Retinal pigment epithelial cell (primary cell): ENCODE measurements at places on chromosomes 4 and X.
A peak's percentile ranks its signal among the peaks of the same experiment; 100 is the strongest.

DNA sequence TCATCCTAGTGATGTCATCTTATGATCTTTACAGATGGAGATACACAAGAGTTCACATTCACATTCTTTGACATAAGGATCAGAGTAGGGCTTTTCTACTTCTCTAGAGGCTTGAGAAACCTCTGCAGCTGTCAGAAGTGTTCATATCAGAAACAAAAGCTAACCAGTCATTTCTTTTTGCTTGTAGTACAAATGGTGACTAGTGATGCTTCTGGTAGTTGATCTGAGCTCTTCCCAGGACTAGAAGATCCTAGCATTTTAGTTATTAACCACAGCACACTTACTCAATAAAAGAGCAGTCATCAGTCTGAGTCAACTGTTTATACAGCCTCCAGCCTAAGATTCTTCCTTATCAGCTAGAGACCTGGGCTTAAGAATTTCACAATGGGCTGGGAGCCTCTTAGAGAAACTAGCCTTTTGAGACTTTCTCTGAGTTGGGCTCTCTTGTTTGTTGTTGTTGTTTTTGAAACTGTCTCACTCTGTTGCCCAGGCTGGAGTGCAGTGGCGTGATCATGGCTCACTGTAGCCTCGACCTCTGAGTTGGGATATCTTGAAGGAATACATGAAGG is 84.1 kb downstream of the TMEM164 start:
- DNase-seq = peak; percentile 64

GRCh38 chrX:97224148-97224547 is 340.4 kb downstream of the RPA4 start:
- no peak for DNase-seq

- DNase-seq = no peak
These were observed 12.2 kb downstream of the TADA2B start for GRCh38 chr4:7055111-7055989.

DNA sequence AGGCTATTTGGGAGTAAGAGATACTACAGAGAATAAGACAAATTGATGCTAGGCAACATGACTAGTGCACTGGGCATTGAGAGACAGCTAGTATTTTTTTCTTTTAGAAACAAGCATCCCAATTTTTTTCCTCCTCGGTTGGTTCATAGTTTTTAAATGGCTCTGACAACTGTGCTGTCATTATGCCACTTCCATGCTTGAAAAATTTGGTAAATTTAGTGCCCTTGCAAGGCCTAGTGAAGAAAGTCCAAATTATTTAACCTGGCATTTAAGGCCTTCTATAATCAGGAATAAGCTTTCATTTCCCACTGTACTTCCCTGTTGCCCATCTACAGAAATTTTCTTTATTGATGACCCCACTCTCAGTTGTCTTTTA is 15.8 kb downstream of the VSIG4 start:
- no peak for DNase-seq

DNA sequence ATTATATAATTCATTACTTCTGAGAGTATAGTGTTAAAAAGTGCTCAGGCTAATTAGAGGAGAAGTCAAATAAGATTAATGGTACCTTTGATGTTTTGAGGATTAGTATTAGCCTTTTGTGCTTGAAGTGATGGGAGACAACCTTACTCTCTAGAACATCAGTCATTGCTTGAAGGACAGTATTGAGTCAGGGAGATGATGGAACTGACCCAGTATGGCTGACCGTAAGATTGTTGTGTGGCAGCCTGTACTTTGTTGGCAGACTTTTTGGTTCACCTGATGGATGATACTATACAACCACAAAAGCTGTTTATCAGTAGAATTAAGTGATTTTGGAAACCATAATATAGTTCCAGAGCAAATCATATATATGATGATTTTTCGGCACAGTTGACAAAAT is 9.9 kb downstream of the OGT start:
- no peak for DNase-seq

DNA sequence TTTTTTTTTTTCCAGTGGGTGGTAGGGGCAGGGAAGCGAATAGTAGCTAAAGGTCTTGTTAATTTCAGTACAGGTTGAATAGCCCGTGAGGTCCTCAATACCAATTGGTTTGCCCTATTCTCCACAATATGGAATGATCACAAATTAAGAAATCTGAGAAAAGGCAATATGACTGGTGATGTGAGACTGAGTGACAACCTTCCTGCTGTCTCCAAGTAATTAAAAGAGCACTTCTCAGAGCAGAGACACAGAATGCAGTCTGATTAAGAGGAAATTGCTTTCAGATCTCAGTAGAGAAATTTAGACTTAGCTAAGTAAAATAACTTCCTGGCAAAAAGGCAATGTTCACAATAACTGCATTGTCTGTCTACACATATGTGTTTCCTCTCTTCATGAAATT is 23.0 kb downstream of the GPR174 start:
- DNase-seq = no peak

DNA sequence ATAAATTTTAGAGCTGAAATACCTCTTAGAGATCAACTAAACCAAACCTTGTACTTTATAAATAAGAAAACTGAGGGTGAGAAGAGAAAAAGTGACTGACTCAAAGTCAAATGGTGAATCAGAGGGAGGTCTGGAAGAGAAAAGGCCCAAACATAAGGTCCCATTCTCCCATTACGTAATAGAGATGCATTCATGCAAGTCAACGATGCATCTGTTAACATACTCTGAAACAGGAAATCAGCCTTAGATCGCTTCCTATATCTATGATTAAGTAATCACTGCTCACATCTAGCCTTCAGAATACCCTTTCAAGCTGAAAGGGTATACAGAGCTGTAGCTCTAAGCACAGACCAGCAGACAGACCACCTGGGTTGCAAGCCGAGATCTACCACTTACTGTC is 6.5 kb downstream of the RNF150 start:
- DNase-seq = no peak

DNA sequence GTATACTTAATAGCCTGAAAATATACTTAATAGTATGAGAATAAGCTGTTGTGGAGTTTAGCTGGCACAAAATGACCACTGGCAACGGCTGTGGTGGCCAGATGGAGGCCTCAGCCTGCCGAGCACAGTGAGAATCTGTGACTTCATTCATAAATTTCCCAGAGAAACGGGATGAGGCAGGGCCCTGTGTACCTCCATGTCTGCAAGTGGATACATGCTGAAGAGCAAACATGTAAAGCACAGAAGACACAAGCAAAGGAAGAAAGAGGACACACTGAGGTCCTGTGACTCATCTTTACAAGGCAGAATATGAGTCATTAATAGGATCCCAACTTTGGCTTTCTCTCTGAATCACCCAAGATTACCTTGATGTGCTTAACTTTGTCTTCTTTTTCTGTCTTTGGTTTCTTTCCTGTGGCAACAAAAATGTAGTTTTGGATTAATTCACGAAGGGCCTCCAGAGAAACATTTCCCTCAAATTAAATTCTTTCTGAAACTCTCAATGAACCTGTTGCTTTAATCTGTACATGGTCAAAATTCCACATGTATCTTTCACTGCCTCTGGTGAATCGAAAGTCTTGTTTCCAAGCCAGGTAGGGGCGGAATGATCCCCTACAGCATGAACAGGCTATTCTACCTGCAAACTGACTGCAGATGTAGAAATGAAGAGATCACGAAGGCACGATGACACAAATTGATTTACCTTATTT is 56.4 kb downstream of the IRF2 start:
- DNase-seq = no peak

- DNase-seq = no peak
These were observed 90.8 kb downstream of the SHISA3 start for GRCh38 chr4:42488114-42488513.

DNA sequence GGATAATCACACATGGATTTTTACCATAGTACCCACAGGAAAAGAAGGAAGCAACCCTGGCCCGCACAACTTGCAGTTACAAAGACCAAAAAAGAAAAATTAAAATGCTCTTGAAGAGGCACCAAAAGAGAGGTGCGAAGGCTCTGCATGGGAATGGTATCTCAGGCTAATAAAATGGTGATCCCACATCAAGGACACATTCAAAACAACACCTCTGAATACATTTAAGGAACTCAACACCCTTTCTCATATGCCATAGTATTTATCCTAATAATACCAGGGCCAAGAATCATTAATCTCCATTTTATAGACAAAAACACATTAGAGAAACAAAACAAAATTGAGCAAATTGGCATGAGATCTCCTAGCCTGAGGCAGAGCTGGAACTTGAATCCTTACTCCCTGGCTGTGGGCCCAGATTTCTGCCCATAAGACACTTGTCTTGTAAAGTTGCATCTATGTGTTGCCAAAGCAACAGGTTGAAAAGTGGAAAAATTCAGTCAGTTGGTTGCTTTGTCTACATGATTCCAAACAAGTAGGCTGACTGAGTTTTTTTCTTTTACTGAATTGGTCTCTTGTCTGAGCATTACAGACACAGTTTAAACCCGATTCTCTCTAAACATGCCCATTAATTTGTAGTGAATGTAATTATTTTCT is 33.5 kb downstream of the GUCY2F start:
- no peak for DNase-seq

GRCh38 chrX:130245441-130245840 is 23.3 kb downstream of the ZNF280C start:
- DNase-seq = no peak

GRCh38 chrX:8191022-8191421 is 20.0 kb upstream of the VCX2 start:
- no peak for DNase-seq

DNA sequence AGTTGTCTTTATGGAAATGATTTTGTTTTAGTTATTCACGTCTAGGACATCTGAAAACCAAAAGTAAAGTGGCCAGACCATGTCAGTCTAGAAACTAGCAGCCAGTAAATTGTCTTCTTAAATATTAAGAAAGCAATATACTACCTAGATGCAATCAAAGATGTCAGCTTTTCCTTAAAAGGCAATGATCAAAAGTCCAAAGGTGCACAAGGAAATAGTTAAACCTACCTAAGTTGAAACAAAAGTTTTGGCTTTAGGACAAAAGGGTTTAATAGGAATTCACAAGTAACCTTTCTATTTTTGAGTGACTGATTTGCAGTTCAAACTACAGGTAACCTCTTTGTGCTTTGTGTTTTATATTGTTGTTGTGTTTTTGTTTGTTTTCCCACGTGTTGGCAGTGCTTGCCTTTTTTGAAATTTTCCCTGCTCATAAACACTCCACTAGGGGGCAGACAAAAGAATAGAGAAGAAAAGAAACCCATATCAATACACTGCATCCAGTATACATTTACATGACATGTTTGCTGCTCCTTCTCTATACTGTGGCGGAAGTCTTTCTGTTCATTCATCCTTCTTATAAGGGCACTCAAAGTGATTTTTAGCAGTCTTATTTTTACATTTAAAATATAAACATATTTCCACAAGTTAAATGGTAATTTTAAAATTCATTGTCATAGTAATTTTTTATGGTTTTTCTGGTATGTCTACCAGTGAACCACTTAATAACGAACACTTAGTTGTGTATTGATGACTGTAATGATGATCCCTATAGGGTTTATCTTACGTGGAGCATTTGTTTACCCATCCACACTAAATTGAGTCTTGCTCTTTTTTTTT is 62.7 kb downstream of the GAB1 start:
- DNase-seq = no peak

- DNase-seq = no peak
These were observed 28.7 kb downstream of the EFHC2 start for GRCh38 chrX:44314808-44315207.

DNA sequence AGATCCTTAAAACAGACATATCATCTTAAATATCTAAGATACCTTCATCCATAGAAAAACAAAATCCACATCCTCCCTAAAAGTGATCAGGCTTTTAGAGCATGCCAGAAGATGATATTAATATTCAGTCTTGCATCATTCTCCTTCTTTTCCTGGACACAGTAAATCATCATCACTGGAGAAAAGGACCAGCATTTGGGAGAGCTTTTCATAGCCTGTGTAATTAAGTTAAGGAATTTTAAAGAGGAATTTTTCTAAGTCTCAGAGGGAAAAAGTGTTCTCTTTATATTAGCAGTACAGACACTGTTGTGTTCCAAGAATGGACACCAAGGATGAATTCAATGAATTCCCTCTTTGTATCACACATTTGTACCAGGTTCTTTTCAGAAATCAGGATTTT is 696 bp downstream of the SCRG1 start:
- no peak for DNase-seq

GRCh38 chr4:8274765-8275547 is 5.4 kb downstream of the HTRA3 start:
- peak; percentile 91 for DNase-seq

DNA sequence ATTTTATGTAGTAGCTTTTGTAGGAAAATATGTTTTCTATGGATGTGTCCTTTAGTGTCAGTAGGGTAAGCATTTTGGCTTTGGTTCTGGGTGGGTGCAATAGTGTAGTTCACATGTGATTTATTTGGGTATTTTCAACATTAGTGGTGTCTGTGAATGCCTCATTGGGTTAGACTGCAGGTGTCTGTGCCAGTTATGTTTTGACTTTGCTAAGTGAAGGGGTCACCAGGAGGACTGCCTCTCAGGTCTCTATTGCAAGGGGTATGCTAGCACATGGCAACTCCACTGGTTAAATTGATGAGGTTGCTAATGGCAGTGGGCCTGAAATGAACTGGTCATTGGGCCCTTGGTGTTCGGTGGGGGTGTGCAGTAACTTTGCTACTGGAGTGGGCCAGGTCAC is 467.1 kb downstream of the NAF1 start:
- no peak for DNase-seq
